ENCODE measurements at places on chromosomes 7 and 10.

- DNase-seq: no peak
These were observed 9.9 kb upstream of the SRRM3 start for GRCh38 chr7:76191783-76192240.

DNA sequence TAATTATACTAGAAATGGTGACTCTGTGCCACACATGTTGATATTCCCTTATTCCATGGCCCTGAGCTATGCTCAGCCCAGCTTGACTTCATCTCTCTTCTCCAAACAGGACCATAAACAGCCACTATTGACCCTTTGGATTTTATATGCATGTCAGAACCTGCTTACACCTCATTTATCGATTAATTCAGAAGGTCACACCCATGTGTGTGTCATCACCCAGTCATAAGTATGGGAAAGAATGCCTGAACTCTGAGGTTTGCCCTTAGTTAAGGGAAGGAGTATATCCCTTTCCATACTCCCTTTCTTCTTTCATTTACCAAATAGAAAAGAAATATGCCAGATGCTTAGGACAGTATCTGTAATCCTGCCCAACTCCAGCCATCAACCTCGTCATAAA, 602.3 kb downstream of the SORCS3 start:
- no peak for DNase-seq

DNA sequence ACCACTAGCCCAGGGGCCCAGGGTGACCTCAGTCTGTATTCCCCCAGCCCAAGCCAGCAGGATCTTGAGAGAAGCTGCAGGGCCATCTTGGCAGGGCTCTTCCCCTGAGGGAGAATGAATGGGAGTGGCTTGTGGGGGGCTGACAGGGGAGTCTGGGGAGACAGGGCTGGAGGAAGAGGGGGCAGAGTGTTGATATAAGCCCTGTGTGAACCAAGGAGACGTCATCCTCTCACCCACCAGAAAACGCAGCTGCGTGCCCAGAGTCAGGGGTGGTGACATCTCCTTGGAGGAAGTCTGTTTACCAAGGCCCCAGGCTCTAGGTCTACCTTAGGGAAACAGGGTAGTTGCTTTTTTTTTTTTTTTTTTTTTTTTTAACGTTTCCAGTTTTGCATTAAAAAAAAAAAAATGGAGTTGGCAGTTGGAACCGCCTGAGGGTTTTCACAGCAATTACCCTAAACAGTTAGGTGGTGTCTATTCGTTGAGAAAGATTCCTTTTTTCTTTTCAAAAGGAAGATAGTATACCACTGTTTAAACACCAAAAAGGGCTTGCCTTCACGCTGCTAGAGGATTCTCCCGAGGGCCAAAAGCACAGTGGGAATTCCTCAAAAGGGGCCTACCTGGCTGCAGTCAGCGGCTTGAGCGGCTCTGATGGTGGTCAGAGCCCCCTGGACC, 113.8 kb downstream of the PRPF18 start:
- DNase-seq: no peak

DNA sequence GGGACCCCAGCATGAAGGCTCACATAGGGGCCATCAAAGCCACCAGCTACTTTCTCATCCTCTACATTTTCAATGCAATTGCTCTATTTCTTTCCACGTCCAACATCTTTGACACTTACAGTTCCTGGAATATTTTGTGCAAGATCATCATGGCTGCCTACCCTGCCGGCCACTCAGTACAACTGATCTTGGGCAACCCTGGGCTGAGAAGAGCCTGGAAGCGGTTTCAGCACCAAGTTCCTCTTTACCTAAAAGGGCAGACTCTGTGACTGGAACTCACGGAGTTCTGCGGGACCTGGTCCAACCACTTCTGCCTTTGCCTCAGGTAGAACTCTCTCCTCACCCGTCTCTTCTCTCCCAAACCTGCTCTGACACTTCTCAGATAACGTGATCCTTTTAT, 945 bp downstream of the TAS2R40 start:
- DNase-seq: no peak

DNA sequence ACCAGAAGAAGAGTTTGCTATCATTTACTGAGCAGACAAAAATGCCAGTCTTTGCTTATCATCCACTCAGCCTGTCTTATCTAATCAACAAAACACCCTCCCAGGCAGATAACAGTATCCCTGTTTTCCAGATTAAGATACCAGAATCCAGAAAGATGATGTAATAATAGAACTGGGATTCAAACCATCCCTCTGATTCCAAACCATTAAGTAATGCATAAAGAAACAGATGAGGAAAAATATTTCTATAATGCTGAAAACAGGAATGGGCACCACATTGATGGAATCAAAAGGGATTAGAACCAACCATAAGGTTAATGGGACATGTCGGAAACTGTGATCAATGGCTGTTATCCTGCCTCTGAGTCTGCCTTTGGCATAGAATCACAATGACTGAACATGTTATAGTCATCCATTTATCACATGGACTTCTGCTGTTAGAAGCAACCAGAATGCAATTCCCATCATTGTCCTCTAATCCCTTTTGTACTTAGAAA, 92.1 kb upstream of the RSU1 start:
- DNase-seq: no peak

DNA sequence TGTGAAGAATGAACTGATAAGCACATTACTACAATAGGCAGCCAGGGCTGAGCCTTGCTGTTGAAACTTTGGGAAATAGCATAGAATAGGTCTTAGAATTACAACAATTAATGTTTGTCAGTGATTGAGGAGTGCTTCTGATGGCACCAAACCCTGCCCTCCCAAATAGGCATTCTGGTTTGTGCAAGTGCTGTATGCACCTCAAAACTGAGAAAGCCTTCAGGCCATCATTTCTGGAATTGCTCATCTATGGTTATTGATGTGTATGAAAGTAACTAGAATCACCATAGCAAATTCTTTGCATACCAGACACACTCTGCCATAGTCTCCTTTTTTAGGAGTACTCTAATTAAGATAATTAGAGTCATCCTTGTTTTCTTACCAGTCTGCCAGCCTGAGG, 585.0 kb upstream of the MBL2 start:
- no peak for DNase-seq

GRCh38 chr7:36204044-36204663, 51.1 kb downstream of the EEPD1 start:
- no peak for DNase-seq

- DNase-seq: no peak
These were observed 51.4 kb upstream of the SEC61G start for GRCh38 chr7:54810401-54810800.

DNA sequence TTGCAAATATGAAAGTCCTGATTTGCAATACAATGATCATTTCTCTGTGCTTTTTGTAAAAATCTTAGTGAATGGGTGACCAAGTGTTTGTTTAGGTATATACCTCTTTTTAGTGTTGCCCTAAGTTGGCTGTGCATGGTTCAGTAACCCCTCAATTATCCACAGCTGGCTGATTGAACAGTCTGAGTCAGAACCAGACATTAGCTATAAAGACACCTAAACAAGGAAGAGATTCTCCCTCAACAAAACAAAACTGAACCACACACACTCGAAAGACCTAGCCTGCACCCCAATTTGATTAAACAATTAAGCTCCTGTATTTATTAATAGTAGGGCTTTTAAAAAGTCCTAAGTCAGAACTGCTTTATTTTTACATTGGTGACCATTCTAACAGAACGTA, 2.8 kb downstream of the RSBN1L start:
- no peak for DNase-seq

- no peak for DNase-seq
These were observed 125.3 kb downstream of the CHCHD3 start for GRCh38 chr7:132956556-132956955.

- DNase-seq: no peak
These were observed 171.2 kb downstream of the DNAJB6 start for GRCh38 chr7:157507987-157508386.

GRCh38 chr10:121910673-121911420, 17.0 kb downstream of the ATE1 start:
- DNase-seq: no peak

DNA sequence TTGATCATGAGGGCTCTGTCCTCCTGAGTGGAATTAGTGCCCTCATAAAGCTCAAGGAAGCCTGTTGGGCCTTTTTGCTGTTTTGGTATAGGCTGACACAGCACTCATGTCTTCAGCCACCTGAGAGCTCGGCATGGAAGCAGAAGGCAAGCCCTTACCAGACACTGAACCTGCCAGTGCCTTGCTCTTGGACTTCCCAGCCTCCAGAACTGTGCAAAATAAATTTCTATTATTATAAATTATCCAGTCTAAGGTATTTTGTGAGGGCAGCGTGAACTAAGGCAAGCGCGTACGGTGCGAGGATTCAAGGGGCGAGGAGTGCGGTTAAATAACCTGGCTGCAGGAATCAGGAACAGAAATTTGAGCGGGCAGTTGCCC, 281.5 kb upstream of the LYZL1 start:
- DNase-seq: no peak

DNA sequence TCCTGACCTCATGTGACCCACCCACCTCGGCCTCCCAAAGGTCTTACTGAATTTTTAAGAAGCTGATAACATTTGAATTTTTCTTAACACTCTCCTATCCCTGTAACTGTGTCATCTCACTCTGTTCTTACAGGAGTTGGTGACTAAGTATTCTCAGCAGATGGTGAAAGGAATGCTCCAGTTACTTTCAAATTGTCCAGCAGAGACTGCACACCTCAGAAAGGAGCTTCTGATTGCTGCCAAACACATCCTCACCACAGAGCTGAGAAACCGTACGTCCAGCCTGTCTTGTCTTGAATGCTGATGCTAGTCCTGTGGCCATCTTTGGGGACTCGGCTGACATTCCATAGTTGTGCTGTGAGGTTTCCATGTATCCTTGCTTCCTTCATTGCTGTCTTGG, 24.9 kb downstream of the TRRAP start:
- no peak for DNase-seq

GRCh38 chr10:117186832-117187615, 10.3 kb upstream of the KCNK18 start:
- peak; percentile 60 for DNase-seq

- no peak for DNase-seq
These were observed 79.5 kb upstream of the GPR141 start for GRCh38 chr7:37604078-37604477.

DNA sequence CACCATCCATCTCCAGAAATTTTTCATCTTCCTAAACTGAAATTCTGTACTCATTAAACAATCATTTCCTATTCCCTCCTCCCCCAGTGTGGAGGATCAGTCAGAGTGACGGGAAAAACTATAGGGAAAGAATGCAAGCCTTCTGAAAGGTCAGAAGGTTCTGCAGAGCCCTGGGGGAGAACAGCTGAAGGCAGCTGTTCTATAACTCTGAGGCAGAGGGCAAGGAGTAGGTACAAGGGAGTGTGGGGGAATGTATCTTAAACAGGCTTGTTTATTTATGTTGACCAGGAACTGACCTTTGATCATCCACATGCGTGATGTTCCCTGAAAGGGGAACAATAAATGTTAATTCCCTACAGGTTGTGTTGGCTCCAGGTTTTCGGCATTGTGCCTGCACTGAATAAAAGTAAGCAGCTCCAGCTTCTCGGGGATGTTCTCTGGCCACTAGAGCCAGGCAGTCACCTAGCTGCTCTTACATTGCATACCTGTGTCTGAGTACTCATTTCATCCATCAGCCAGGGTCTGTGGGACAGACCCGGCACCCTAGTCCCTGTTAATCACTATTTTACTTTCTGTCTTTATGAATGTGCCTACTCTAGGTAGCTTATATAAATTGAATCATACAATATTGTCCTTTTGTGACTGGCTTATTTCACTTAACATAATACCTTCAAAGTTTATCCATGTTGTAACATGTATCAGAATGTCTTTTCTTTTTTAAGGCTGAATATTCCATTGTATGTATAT, 5.8 kb downstream of the IFIT1 start:
- no peak for DNase-seq

DNA sequence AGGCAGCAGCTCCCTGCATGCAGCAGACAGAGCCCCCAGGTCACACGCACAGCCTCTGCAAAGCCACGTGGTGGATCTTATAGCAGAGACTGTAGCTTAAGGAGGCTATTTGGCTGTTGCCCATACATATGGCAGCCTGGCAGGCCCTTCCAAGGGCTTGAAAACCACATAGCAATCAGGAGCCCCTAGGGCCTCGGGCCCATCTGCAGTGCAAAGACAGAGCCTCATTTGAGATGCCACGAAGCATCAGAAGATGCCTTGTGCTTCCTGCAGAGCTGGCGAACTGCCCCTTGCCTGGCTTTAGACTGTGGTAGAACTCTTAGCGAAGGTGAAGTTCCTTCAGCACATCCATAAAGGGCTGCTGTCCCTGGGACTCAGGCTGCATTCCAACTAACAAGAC, 309.9 kb downstream of the GRID1 start:
- DNase-seq: no peak

- no peak for DNase-seq
These were observed 51.0 kb downstream of the MLLT10 start for GRCh38 chr10:21584834-21585530.

DNA sequence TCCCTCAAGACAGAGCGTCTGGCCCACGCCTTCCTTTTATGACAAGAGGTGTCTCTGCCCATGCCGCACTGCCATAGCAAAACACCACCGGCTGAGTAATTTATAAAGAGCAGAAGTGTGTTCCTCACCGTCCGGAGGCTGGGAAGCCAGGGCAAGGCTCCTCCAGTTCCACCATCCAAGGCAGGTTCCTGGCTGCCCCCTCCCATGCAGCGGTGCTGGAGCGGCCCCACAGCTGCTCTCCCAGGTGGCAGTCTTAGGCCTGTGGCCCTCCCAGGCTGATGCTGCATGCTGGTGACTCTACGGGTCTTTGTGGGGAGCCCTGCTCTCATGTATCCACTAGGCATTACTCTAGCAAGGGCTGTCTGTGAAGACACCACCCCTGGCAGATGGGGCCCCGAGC, 113.1 kb downstream of the TCERG1L start:
- no peak for DNase-seq

- DNase-seq: no peak
These were observed 209.7 kb downstream of the ABCA13 start for GRCh38 chr7:48380921-48381320.

- DNase-seq: peak; percentile 72
These were observed 24.6 kb downstream of the NT5C2 start for GRCh38 chr10:103168438-103168837.

GRCh38 chr10:30227481-30227880, 121.6 kb downstream of the MTPAP start:
- DNase-seq: no peak

DNA sequence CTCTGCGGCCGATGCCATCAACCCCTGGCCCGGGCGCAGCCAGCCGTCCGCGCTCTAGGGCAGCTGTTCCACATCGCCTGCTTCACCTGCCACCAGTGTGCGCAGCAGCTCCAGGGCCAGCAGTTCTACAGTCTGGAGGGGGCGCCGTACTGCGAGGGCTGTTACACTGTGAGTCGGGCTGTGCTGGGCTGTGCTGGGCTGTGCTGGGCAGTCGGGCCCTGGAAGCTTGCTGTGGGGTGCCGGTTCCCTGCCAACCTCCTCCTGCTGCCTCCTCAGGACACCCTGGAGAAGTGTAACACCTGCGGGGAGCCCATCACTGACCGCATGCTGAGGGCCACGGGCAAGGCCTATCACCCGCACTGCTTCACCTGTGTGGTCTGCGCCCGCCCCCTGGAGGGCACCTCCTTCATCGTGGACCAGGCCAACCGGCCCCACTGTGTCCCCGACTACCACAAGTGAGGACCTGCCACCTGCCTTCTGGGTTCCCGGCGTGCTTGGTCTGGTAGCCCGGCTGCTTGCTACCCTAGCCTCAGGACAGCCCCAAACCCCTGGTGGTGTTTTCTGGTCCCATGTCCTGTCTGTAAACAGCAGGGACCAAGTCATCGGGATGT, 7.5 kb downstream of the ZYX start:
- DNase-seq: no peak

Measured in epithelial cell of prostate (primary cell).